Cerebellum (tissue), 4 donors: ENCODE measurements at places on chromosomes 2 and 18. TPM values are rescaled to one million over a fixed set of nuclear protein-coding genes. Genes with fewer than 3 reads are reported as not detected.

The STEAP3 gene
- total RNA-seq: 1.4 TPM

DNA sequence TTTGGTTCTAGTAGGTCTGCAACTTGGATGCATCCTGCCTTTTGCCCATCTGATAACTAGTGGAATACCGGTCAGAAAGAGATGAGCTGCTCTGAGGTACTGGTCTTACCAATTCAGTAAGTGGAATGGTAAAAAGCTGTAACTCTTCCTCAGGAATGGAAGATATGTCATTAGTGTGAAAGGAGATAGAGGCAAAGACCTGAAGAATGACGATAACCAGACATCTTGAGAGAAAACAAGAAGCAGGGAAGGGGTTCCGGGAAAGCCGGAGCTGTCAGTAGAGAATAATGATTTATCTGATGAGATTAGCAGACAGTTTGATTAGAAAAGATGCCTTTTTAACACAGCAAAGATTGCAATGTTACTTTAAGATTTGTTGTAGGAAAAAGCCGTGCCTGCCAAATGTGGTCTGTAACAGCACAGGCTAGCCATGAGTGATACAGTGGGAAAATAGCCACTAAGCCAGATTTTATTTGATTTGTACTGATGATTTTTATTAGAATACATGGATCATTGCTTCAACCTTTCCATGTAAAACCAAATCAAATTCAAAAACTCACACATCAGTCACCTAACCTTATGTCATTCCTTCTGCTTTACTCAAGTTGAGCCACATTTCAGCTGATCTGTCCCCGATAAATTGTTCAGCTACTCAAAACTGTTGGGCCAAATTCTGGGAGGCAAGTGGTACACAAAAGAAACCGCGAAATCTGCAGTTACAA is 110.0 kb downstream of the TCF4 start:
- DNase-seq: no peak

The KIF5C gene
- total RNA-seq: 340 TPM

- DNase-seq: no peak
Measured at GRCh38 chr2:45268631-45269030, 259.4 kb upstream of the SIX2 start.

GRCh38 chr2:121868652-121869051 is 113.2 kb downstream of the TSN start:
- DNase-seq: no peak

DNA sequence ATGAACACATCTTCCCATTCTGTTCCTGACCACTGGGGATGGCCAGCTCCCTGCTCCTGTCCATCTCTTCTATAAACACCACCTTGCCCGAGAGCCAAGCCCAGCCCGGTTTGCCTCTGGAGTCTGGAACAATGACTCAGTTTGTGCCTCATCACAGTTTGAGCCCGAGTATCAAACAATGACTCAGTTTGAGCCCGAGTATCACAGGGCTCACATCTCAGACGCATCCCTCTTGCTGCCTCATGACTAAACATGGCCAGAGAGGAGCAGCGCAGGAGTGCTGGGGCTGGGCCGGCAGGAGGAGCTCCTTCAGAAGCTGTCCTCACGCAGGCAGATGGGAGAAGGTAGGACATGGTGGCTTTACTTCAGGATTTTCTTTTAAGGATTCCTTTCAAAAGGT is 68.7 kb downstream of the PXDN start:
- DNase-seq: no peak

GRCh38 chr2:109331081-109331480 is 202.1 kb downstream of the SH3RF3 start:
- no peak for DNase-seq

The G6PC2 gene
- not detected for total RNA-seq
